ENCODE measurements at places on chromosomes 11 and 22. TPM values are rescaled to one million over a fixed set of nuclear protein-coding genes. Genes with fewer than 3 reads are reported as not detected.

GRCh38 chr11:69295995-69296889, 2.3 kb downstream of the MYEOV start:
- DNase-seq: peak; percentile 71

- DNase-seq: peak; percentile 23
Measured at GRCh38 chr11:73392108-73393010, 16.2 kb downstream of the RELT start.

- no peak for DNase-seq
Measured at GRCh38 chr11:9277176-9277575, 12.0 kb upstream of the DENND5A start.

The SEPTIN3 gene
- total RNA-seq: 0.07 TPM

DNA sequence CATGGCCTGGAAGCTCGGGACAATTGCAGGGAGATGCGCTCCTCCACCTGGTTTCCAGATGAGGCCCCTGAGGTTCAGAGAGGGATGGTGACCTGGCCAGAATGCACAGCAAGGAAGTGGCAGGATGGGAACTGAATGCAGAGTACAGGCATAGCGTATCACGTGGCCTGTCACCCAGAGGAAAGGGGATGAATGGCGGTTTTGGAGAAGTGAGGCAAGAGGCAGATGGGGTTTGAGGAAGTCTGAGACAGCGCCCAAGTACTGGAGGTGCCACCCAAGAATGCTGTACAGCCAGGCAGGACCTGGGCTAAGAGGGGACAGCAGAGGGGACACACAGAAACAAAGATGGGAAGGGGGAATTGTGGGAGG, 4.9 kb downstream of the RAB3IL1 start:
- DNase-seq: no peak

DNA sequence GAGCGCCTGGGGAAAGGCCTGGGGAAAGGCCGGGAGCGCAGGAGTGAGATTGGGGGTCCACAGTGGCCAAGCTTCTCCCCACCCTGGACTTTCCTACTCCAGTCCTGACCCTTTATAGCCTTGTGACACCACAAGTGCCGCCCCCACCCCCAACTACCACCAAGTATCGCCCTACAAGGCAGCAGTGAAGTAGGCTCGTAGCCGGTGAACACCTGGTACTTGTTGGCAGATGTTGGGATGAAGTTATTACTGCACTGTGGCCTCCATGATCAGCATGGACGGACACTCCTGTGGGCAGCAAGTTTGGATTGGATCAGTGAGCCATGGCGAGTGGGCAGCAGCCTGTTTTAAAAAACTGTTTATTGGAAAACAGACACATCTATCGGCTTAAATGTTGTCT, 45.0 kb downstream of the EIF3F start:
- no peak for DNase-seq

The ETS1 gene
- 39.3 TPM for total RNA-seq

DNA sequence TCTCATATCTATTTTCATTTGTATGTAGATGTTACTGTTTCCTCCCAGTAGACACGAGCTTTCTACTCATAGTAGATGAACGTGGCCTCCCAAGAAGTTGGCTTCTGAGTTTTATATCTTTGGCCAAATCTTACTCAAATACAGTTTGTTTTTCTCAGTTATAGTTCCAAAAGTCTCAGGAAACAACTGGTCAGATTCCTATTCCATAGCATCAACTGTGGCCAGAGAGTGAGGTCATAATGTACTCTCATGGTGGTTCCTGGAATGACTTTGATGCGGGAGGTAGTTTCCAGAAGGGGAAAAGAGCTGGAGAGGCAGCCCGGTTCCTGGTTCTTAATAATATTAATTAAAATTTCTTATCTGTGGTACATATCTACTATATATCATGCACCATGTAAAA, 77.3 kb downstream of the SLC17A6 start:
- no peak for DNase-seq

The RIC3 gene
- total RNA-seq: 10.0 TPM

The CBL gene
- total RNA-seq: 9.5 TPM

The MAPK1 gene
- 112 TPM for total RNA-seq

DNA sequence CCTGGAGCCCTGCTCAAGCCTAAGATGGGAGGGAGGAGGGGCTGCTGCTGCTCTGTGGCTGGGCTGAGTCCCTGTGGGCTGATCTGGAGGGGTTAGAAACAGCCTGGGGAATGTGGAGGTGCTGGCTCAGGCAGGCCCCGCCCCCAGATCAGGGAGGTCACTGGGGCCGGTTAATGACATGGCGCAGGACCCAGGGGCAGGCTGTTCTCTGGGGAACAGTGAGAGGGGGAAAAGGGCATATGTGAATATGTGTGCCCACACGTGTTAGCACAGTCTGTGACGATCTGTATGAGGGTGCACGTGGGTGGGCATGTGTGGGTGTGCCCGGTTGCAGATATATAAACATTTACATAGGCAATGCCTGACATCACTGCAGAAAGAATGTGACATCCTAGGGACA, 143.5 kb downstream of the MIAT start:
- no peak for DNase-seq

The KCNA4 gene
- total RNA-seq: 12.2 TPM

DNA sequence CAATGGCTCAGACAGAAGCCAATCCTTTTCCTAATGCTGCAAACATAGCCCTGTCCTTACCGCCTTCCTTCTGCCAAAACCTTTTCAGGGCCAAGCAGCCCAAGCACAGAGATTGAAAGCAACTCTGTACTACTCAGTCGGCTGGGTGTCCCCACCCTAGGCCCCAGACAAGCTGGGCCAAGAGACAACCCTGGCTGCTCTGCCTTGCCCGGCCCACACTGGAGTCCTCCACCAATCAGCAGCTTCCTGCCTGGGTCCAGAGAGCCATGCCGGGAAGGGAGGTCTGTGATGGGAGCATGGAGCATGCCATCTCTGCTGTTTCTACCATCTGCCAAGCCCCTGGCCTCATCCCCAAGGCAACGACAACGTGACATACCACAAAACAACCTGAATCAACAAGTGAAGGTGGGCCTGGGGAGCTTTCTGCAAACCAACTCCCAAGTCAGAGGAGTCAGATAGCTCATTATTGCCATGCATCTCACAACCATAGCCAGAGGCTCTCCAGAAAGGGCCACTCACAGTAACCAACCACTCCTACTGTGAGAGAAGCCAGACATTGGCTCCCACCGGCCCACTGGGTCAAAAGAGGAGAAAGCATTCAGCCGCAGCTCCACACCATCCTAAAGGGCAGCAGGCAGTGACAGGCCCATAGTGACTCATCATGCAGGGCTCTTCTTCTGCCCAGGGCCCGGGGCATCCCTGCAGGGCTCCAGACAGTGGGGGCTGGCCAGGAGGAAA, 18.2 kb downstream of the PATZ1 start:
- DNase-seq: no peak

DNA sequence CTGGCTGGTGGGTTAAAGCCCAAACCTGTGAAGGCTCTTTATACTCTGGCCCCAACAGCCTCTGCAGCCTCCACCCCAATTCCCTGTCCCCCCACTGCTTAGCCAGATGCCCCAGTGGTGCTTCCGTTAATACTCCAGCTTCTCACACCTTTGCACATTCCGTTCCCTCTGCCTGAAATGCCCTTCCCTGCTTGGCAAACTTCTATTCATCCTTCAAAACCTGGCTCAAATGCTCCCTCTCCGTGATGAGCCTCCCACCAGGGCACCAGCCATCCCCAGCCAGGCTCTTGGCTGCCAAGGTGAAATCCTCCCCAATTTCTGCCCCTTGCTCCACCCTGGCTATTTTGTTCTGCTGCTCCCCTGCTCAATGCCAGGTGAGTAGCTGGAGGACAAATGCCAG, 12.5 kb upstream of the FADS3 start:
- DNase-seq: no peak

GRCh38 chr11:23932485-23932898, 564.4 kb upstream of the LUZP2 start:
- no peak for DNase-seq

The DCHS1 gene
- total RNA-seq: 11.4 TPM

The MS4A4E gene
- not detected for total RNA-seq

- DNase-seq: no peak
Measured at GRCh38 chr22:37366601-37367000, 60.7 kb downstream of the ELFN2 start.

- no peak for DNase-seq
Measured at GRCh38 chr11:103586756-103587155, 449.7 kb upstream of the DDI1 start.

Measured in heart left ventricle (tissue), 16 donors.